ENCODE measurements at places on chromosomes 16 and 17. TPM values are rescaled to one million over a fixed set of nuclear protein-coding genes. Genes with fewer than 3 reads are reported as not detected.

Gene ALDH3A2
- total RNA-seq = 41.5 TPM

Gene TSPOAP1
- 0.09 TPM for total RNA-seq

Gene FTSJ3
- 59.6 TPM for total RNA-seq

Gene EME1
- 0.77 TPM for total RNA-seq

Gene FAM117A
- total RNA-seq = 9.8 TPM

Gene CES5A
- total RNA-seq = not detected

All from dermis lymphatic vessel endothelial cell (primary cell).